Hematopoietic multipotent progenitor cell treated with erythropoietin and hydrocortisone succinate and interleukin-3 and kit ligand, for 15 days (in vitro differentiated cells): ENCODE measurements at places on chromosomes 7 and 10.
A peak's percentile ranks its signal among the peaks of the same experiment; 100 is the strongest.

- DNase-seq, result no peak
Observed at GRCh38 chr7:30635798-30636197, 41.1 kb downstream of the GARS1 start.

DNA sequence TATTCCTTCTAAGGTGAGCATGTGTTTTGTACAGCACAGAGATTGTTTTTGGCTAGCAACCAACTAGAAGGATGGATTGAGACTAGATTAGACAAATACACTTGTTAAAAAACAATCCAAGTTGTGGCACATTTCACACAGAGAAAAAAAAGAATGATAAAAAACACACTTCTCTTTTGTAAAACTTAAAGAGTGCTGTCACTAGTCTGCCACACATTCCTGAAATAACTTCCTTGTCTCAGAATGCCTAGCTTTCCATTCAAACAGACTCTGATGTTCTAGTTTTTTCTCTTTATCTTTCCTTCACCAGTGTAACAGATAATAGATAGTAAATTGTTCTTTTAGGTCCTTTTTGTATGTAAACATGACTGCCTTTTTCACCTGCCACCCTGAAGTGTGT is 11.4 kb downstream of the DLD start:
- no peak for DNase-seq

GRCh38 chr10:7035126-7035761 is 375.6 kb downstream of the SFMBT2 start:
- no peak for DNase-seq

DNA sequence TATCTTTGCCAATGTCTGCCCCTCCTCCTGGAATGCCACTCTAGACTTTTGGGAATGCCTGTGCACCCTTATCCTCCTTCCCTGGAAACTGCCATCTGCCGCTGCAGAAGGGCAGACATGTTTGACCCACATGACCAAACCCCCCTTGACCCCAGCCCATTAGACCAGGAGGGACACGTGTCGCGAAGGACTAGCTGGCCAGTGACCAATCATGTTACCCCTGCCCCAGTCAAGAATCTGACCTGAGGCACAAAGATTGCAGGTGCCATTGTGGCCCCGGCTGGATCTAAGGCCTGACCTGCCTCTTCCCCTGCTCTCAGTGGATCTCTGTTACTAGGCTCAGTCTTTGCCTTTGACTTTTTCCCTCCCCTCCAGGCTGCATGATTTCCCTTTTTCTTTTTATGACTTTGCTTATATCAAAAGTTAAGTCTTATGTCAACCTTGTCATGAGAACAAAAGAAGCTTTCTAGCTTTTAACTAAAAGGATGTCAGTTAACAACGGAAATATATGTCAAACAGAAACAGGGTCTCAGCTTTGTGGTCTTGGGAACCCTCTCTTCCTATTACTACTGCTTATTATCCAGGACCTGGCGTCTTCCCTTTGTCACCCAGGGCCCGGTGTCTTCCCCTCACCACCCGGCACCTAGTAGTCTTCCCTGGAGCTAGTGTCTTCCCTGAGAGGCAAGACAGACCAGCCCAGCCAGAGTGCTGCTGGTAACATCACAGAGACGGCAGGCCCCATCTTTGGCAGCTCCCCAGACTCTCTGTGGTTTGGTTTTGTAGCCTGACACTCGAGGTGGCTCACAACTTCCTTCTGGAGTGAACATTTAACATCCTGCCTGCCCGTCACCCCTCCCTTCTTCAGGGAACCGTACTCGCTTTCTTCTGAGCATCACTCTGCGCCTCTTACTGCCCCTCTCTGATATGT is 24.4 kb upstream of the PPIF start:
- no peak for DNase-seq

GRCh38 chr10:98445200-98445812 is 1.4 kb downstream of the HPS1 start:
- DNase-seq, result no peak

- DNase-seq, result no peak
Observed at GRCh38 chr7:129793506-129794310, 159.1 kb downstream of the UBE2H start.

DNA sequence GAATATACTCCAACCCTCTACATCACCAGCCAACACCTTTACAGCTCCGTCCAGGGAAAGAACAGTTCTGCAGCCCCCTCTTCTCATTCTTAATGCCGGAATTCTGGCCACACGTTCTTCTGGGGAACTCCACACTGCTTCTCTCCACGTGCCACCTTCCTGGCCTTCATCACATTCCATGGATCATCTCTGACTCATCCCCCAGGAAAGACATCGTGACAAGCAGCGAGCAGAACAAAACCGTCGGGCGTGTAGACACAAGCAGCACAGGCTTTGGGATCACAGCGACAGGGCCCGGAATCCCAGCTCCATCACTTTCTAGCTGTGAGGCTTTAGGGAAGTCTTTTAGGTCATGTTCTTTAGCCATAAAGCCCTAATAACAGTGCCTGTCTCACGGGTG is 590.3 kb upstream of the FOXK1 start:
- DNase-seq, result no peak

GRCh38 chr10:117875793-117876192 is 170.9 kb downstream of the RAB11FIP2 start:
- DNase-seq, result no peak

DNA sequence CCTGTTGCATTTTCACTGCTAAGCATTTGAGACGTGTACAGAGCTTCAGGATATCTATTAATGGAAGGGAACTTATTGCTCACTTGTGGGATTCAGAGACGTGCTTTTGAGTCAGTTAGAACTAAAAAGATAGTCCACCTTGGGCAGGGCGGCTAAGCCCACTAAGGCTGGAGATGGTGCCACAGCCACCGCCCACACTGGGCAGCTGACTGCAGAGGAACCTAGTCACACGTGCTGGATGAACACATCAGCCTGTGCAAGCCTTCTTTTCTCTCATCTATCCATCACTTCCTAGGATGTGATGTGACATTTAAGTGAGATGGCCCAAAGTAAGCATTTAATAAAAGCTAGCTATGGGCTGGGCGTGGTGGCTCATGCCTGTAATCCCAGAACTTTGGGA is 78.0 kb downstream of the PTPRE start:
- DNase-seq, result no peak

- no peak for DNase-seq
Observed at GRCh38 chr10:47283101-47283630, 16.8 kb upstream of the GDF10 start.

DNA sequence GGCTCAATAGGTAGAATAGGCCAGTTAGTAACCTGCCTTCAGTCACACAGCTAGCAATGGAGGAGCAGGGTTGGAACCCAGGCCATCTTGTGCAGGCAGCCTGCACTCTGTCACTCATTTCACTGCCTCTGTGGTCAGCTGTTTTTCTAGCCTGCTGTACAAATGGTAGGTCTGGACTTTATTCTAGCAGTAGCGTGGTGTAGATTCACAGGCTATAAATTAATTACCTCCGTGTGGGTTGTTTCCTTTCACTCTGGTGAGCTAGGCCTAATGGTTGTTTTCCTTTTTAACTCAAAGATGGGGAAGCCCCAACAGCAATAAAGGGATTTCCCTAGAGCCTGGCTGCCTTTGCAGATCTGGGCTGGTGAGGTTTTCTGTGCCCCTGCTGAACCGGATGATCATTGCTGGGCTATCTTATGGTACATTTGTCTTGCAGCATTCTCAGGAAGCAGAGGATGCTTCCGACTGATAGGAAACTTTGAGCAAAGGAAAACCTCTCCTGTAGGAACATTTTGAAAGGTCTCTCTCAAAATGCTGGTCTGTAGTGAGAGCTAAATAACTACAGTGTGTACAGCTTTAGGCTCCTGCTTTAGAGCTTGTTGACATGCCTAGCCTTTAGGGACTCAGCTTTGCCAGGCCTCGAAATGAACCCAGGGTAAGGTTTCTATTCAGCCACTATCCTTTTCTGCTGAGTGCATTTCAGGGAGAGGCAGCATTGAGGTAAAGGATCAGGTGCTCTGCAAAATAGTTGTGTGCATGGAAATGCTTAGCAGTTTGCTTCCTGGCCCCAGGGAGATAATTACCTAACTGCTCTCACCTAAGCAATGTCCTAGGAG is 157.4 kb downstream of the ST7 start:
- DNase-seq, result no peak

DNA sequence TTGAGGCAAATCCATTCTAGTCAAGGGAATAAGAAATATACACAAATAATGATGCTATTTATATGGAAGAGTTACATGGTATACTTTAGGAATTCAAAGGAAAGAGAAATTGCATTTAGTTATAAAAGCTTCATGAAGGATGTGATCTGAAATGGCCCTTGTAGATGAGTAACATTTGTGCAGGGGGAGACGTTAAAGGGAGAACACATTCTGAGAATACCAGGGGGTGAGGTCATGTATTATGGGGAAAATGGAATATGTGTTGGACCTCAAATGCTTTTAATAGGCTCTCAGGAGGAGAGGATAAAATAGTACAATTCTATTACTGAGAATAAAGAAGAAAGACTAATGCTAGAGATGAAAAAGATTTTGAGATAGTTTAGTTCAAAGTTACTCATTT is 122.5 kb upstream of the NOBOX start:
- DNase-seq, result no peak

GRCh38 chr7:14209896-14210484 is 220.5 kb upstream of the ETV1 start:
- no peak for DNase-seq

DNA sequence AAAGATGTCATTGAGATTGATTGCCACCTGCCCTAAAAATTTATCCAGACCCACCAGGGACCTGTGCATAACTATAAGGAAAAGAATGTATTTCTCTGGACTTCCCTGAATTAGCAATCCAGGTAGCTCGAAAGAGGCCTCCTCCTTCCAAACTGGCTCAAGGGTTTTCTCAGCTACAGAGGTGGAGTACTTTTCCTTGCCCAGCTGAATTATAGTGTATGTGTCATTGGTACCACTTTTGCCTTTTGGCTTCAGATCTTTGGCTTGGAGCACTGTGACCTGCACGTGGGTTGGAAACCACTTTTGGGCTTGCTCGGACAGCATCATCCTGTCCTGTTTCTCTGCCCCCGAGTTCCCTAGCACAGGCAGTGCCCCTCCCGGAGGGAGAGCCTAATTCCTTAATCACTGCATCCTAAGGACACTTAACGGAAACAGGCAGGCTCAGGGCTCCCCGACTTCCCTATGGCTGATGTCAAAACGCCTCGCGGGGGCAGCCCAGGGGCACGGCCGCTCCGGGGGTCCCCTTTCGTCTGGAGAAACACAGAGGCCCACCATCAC is 825 bp downstream of the RAB11FIP2 start:
- peak; percentile 17 for DNase-seq

- no peak for DNase-seq
Observed at GRCh38 chr7:107001490-107001889, 43.0 kb upstream of the PRKAR2B start.

GRCh38 chr10:103765981-103766380 is 89.4 kb downstream of the SH3PXD2A start:
- peak; percentile 24 for DNase-seq

DNA sequence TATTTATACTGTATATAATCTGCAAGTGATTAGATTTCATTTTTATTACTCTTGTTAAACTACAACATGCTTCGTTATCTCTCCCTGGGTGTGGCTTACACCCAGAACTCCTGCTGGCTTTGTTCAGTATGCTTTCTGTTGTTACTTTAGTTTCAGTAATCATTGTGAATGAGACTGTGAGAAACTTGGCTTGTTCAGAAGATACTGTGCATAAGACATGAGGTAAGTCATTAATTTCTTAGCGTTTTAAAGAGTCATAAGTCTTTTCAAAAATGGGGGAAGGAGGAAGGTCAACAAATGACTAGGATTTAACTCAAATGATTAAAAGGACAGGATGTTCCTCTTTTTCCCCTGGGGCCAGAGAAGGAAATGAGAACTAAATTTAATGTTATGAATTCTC is 11.6 kb upstream of the ADD3 start:
- DNase-seq, result no peak

- DNase-seq, result no peak
Observed at GRCh38 chr7:35025369-35025870, 11.9 kb downstream of the DPY19L1 start.

GRCh38 chr10:32379950-32380551 is 33.1 kb upstream of the EPC1 start:
- no peak for DNase-seq

DNA sequence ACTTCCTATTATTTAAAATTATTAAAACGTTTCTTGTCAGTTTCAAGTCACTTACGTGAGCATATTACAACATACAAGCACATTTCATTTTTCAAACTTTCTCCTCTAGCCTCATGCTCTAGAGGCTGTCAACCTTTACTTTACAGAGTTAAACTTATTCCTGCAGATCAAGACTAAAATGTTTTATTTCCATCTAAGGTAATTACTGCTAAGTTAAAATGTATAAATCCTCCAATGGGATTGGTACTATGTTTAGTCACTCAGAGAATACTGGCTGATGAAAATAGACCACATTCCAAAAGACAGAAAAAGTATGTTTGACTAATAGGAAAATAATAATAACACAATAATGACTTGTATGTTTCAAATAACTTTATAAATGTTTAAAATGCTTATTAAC is 8.4 kb upstream of the TRDMT1 start:
- DNase-seq, result no peak

DNA sequence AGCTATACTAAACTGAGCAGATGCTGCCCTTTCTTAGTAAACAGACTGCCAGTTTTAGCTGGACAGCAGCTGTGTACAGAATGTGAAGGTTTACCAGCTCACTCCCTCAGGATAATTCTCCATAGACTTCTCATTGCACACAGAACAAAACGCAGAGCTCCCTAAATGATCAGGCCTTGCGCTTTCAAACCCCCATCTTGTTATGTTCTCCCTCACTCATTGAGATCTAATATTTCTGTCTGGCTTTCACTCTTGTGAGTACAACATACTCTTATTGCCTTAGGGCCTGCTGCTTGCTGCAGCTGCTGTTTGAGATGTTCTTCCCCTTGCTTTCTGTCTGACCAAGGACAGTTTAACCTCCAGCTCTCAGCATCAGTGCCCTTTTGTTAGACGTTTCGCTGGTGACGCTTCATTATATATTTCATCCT is 17.3 kb downstream of the VWDE start:
- DNase-seq, result no peak

- no peak for DNase-seq
Observed at GRCh38 chr10:85642082-85642420, 724.5 kb downstream of the GRID1 start.

GRCh38 chr7:148037044-148037443 is 553.5 kb upstream of the C7orf33 start:
- DNase-seq, result no peak

DNA sequence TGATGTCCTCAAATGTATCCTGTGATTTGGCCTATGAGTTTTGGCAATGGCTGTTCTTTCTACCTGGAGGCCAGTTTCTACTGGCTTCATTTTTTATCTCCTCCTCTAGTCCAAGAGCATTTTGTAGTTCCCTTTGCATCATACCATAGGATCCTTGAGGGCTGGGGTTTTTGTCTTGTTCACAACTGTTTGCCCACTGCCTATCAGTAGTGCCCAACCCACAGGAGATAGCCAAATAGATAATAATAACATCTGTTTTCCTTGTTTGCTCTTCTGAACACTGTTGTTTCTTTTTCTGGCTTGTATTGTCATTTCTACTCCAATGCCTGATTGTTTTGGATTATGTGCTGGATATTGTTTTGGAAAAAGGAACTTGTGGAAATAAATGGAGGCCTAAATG is 3.4 kb downstream of the CDK1 start:
- DNase-seq, result no peak

GRCh38 chr10:101055411-101055810 is 6.4 kb upstream of the KAZALD1 start:
- DNase-seq, result no peak

GRCh38 chr10:3433131-3433530 is 260.5 kb upstream of the PITRM1 start:
- no peak for DNase-seq
